Activated naive CD4-positive, alpha-beta T cell treated with anti-CD3 and anti-CD28 coated beads, Interleukin-2, amount 50 U/mL, for 72 hours (primary cell): ENCODE measurements at places on chromosomes 3 and 15.

DNA sequence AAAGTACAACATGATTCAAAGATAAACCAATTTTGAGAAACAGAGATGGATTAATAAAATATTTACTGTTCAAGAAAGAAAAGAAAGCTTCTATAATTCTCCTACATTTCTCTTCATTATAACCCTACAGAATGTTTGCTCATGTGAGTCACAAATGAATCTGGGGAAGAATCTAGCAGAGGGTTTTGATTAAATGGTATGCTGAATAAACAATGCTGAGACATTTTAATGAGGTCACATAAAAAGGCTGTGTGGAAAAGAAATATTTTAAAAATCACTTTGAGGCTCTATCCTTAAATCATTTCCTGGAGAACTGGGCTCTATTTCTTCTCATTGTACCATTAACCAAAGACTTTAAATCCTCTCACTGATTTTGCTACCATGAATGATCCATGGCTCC lies 727.7 kb downstream of the NTRK3 start:
- no peak for DNase-seq

DNA sequence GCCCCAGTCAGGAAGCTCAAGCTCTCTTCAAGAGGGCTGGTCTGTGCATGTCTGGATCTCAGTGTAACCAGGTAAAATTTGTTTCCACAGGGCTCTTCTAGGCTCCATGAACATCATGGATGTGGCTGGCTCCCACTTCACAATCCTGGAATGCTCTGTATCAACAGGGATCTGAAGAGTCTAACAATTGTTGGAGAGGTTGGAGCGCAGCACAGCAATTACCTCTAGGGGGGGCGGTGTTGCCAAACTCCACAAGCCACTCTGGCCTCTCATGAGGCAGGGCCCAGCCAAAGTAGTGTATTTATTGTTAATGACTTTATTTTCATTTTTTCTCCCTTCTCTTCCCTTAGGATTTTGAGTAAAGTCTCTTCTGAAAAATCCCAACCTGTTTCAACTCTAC lies 6.1 kb upstream of the EIF2B5 start:
- no peak for DNase-seq

DNA sequence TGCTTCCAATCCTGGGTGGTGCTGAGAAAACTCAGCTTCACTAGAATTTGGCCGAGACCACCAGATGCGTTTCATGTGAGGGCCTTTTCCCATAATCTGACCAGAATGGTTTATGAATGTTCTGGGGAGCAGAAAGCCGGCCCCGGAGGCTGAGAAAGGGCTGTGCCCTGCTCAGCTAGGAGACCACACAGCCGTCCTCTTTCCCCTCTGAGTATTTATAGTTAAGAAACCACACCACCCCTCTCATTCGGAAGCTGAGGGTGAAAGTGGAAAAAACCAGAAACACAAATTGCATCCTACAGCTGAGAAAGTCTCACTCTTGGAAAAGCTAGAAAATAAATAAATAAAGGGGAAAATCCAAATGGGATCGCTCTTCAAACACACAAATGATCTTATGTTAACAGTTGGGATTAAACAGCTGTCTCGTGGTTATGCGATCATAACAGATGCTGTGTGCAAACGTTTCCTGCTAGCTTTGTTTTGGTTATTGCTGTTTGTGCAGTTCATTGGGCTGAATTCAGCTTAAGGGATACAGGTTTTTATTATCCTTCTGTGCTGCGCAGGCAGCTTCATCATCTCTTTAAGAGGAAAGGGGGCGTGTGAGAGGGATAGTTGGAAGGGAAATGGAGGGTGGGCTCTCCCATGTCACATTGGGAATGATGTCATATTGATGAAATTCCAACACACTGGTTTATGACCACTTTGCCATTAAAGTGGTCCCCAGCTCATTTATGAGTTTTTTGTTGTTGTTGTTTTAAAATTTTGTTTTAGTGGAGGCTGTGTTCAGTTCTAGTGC lies 1026.2 kb upstream of the NR2F2 start:
- DNase-seq = no peak

DNA sequence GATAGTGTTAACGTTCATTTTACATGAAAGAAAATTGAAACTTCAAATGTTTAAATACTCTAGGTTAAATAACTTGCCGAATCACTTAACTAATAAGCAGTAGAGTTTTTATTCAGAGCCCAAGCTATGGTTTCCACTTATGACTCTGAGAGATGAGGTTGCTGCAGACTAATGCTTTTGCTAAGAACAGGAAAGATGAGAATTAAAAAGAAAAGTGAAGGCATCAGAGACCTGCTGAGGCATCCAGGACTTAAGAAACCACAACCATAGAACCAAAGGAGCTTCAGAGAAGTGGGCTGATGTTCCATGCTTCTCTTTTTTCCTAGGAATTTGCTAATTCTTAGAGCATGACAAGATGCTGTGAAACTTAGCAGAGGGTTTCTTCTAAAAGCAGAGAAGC lies 9.5 kb downstream of the HMG20A start:
- no peak for DNase-seq

DNA sequence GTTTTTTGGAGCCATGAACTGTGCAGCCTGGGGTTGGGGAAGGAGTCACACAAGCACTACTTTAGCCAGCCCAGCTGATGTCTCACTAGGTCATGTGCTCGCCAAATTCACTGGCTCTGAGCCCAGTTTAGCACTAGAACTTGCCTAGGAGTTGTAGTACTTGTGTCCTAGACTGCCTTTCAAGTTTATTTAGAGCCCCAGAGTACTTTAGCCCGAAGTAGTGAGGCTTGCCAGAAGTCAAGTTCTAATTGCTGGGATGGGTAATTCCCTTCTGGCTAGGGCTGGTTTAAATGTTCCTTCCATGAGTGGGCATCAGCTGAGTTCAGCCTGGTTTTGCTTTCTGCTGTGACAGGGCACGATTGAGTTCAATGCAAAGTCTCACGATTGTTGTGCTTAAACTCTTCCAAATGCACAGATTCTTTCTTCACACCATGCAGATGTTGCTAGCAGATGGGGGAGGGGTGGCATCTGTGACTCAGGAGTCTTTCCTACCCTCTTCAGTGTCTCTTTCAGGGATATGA lies 228.2 kb upstream of the ZPLD1 start:
- DNase-seq = no peak

DNA sequence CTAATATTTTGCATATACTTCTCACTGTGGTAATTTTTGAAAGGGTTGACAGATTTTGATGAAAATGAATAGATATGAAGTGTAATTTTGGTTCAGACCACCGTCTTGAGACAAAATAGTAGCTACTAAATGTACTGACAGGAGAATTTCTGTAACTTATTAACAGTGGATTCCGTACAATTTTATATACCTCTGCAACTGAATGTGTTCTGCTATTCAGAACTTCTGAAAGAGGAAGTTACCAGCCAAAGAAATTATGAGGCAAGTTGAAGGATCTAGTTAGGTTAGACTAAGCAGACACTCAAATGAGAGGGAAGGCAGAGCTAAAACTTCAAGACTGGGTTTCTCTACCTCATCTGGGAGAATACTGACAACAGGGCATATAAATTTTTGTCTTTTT lies 29.4 kb downstream of the GAP43 start:
- DNase-seq = no peak

DNA sequence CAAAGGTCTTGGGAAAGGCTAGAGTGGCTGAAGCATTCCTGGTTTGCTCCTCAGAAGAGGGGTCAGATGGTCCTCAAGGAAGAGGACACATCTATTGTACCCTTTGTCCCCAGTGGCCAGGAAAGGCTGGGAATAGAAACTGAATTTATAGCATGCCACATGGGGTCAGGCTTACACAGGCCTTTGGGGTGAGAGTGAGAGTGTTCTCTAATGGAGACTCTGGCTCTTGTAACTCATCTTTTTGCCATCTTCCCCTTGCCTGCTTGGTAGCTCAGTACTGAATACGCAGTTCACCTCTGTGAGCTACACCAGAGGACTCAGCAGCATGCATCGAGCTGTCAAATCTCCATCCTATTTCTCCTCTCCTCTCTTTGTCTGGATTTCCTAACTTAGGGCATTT lies 87.5 kb downstream of the ATP2B2 start:
- DNase-seq = no peak

- DNase-seq = no peak
Measured at GRCh38 chr3:42031808-42032480, 59.2 kb upstream of the TRAK1 start.
